Stimulated activated CD8-positive, alpha-beta memory T cell treated with anti-CD3 and anti-CD28 coated beads, Interleukin-7, amount 100 ng/mL, for 1 hour (primary cell): ENCODE measurements at places on chromosomes 16 and 17.

GRCh38 chr16:88352261-88353200 is 30.2 kb upstream of the ZNF469 start:
- DNase-seq, result no peak

- no peak for DNase-seq
Observed at GRCh38 chr17:76353004-76353598, 615 bp downstream of the PRPSAP1 start.

- no peak for DNase-seq
Observed at GRCh38 chr17:41664587-41665565, 23.8 kb upstream of the EIF1 start.

DNA sequence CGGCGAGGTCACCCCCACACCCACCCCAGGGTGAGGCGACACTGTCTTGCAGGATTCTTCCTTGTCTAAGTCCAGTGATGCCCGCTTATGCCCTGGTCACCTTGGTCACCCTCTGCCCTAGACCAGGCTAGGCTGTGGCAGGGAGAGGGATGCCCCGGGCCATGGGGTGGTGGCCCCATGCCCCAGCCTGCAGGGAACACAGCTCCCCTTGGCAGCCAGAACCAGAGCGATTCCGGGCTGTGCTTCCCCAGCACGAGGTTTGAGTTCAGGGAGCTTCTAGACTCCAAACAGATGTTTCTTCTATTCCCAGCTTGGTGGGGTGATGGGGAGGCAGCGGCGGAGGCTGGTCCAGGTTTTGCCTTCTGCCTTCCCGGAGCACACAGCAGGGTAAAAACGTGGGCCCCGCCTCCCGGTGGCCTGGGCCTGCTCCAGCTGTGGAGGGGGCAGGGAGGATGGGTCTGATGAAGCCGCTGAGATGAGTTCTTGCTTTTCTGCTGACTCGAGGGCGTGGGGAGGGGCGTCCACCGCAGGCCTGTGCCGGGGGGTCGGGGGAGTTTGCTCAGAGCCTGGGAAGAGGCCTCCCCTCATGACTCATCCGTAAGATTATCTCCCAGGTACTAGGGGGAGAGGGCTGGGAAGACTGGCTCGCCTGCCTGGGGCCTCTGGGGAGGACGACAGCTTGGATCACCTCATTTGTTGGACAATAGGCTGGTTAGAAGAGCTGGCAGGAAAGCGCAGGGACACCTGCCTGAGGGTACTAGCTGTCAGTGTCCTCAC is 15.4 kb downstream of the SMTNL2 start:
- no peak for DNase-seq

- no peak for DNase-seq
Observed at GRCh38 chr17:78753316-78754250, 28.5 kb downstream of the CYTH1 start.

DNA sequence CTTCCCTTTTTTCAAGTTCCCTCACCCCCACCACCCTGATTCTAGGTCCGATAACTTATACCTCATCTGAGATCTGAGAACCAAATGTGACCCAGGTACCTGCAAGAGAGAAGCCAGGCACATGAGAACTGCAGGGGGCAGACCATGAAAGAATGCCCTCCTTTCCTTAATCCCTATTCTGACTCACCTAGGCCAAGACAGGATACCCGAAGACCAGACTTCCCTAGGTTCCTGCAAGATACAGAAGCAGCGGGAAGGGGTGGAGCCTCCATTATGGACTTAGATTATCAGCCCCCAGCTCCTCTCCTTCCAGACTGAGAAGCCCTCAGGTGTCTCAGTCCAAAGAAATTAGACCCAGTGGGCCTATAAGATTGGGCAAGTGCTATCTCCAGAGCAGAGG is 2.1 kb downstream of the KCNAB3 start:
- no peak for DNase-seq

GRCh38 chr16:734981-735881 is 5.6 kb downstream of the CIAO3 start:
- no peak for DNase-seq

DNA sequence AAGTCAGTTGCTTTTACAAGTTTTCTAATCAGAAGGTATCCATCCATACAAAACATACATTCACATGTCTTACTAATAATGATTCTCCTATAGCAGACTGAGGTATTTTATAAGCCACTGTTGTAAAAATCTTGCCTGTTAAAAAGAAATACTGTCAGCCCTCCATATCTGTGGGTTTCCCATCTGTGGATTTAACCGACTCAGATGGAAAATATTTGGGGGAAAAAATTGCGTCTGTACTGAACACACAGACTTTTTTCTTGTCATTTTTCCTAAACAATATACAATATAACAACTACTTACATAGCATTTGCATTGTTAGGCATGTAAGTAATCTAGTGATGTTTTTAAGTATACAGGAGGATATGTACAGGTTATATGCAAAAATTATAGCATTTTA is 90.4 kb downstream of the PARN start:
- DNase-seq, result no peak

DNA sequence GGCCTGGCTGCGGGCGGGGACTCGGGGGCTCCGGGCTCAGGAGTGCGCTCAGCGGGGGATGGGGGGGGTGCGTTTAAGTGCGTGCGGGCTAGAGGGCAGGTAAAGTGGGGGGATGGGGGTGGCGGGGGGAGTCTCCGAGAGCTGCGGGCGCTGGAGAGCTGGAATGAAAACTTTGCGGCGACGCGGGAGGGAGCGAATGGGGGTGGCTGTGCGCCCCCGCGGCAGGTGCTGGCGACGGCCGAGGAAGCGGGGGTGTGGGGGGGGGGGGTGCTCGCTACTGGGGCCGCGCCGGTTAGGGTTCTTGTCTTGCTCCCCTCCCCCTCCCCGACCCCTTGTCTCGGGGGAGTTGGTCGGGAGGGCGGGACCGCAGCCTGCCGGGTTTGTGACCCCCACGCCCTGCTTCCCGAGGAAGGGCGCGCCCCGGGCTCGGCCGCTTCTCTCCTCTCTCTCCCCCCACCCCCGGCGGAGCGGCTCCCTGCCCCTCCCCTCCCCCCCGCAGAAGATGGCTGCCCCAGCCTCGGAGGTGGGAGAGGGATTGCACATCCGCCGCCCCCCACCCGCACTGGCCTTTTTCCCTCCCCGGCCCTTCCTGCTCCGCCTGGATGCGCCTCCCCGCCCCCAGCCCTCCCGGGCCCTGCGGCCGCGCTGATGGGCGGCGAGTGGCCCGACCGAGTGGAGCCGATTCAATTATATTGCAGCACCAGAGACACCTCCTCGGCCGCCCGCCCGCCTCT is 649 bp downstream of the GSE1 start:
- no peak for DNase-seq

- DNase-seq, result no peak
Observed at GRCh38 chr17:78381601-78382232, 3.3 kb downstream of the PGS1 start.

- DNase-seq, result no peak
Observed at GRCh38 chr17:74605361-74605760, 13.3 kb upstream of the CD300LD start.
